ENCODE measurements at places on chromosomes 16 and 17. TPM values are rescaled to one million over a fixed set of nuclear protein-coding genes. Genes with fewer than 3 reads are reported as not detected.

DNA sequence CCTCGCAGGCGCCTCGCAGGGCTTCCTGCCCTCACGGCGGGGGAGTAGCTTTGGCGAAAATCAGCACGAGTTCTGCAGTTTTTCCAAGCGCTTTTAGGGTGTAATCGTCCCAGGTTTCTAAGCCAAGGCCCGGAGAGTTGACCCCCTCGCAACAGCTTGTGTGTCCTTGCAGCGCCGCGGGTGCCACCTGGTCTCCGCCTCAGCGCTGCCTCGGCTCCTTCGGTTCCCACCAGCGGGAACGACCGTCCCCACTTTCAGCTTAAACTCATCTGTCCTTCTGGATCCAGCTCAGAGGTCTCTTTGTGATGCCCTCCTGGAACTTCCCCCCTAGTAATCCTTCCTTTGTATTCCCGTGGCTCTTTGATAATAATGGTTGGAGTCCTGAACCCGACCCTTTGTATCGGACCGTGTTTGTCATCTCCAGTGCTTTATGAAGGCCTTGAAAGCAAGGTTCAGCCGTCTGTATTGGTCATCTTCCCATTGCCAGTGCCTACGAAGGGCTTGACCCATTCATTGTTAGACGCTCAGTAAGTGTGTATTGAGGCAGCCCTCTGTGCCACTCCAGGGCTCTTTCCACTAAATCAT lies 858 bp upstream of the SMARCE1 start:
- DNase-seq, result peak; percentile 47

The GSG1L gene
- 6.7 TPM for total RNA-seq

- no peak for DNase-seq
Observed at GRCh38 chr16:85936816-85937215, 37.9 kb downstream of the IRF8 start.

DNA sequence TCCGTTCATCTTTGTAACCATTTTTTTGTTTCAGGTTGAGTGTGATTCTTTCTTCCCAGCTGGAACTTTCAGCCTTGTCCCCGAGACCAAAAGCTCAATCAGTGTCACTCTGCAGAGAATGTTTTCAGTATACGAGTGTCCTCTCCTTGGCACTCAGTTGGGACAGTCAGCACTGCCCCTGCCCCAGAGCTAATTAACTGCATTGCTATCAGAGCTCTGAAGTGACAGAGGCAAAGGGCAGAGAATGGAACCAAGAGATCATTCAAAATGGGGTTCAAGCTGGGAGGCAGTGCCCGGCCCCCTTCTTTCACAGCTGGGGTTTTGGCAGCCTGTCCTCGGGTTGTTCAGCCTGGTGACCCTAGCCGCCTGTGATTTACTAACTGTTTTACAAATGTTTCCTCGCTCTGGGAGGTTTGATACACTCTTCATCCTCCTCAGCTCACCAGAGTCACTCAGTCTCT lies 195.9 kb upstream of the TBX2 start:
- no peak for DNase-seq

- no peak for DNase-seq
Observed at GRCh38 chr16:67265834-67266233, 13.5 kb upstream of the PLEKHG4 start.
